ENCODE measurements at places on chromosomes 5 and 9.

GRCh38 chr5:30195036-30195435 is 998.5 kb upstream of the CDH6 start:
- no peak for DNase-seq

GRCh38 chr5:60978968-60979367 is 34.0 kb downstream of the NDUFAF2 start:
- no peak for DNase-seq

- DNase-seq, result no peak
Observed at GRCh38 chr5:39368116-39368515, 3.8 kb upstream of the C9 start.

GRCh38 chr5:156396063-156396829 is 69.3 kb downstream of the SGCD start:
- DNase-seq, result no peak

DNA sequence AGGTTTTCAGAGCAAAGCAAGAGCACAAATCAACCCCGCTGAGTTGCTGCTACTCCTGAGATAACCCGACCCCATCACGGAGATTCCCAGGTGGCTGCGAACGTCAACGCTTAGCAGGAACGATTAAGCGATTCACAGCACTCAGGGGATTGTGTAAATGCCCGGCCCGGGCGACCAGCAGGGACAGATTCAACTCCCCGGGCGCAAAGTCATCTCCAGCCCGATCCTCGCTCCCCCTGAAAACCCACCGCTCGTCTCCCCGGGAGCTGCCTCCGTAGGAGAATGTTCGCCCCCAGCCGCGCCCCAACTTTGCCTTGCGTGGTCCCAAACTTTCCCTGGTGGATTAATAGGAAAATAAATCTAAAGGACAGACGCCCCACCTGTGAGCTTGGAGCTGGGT is 685 bp downstream of the SLC24A2 start:
- DNase-seq, result no peak

- no peak for DNase-seq
Observed at GRCh38 chr5:117245130-117245529, 670.5 kb upstream of the SEMA6A start.

DNA sequence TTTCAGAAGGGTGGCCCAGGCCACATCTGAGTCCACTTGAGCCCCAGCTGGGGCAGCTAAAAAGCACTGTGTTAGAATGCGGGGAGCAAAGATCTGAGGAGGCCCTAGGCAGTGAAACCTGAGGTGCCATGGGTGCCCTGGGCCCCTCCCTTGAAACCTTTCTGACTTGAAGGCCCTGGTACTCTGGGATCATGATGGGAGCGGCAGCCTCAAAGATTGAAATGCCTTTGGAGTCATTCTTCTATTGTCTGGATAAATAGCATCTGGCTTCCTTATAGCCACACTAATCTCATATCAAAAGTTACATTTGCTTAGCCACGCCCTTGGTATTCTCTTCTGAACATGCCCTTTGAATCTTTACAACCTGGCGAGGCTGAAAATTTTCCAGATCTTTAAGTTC is 7.7 kb upstream of the SEMA5A start:
- no peak for DNase-seq

DNA sequence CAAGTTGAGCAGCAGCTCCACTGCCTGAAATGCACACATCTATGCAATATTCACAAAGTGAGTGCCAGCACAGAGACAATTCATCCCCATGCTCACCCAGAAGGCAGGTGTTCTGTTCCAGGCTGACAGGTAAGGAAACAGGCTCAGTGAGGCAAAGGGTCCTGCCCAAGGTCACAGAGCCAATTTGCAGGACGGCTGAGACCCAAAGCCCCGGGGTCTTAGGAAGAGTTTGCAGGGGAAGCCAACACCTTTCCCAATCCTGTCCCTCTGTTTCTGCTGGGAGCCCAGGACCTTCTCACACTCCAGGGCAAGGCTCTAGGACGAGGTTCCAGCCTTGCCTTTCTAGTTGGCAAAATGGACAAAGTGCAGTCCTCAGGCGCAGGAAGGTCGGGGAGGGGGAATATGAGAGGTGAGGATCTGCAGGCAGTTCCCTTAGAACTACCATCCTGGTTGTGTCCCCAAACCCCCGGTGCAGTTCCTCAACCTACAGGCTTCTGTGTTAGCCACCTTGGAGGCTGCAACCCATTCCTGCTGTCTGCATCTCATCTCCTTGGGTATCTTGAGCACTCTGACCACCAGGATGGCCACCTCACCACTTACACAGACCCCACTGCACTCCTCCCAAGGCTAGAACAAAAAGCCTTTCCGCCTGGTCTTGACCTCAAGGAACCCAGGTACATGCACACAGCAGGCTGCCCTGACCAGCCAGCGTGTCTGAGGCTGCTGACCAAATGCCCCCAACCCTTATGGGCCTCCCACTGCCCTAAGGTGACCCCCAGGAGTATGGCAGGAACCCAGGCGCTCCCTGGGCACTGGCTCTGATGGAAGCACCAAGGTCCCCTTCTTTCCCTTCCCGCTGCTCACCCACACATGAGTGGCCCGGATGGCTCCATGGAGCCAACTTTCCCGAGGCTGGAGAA is 1.9 kb upstream of the BRD3 start:
- no peak for DNase-seq

DNA sequence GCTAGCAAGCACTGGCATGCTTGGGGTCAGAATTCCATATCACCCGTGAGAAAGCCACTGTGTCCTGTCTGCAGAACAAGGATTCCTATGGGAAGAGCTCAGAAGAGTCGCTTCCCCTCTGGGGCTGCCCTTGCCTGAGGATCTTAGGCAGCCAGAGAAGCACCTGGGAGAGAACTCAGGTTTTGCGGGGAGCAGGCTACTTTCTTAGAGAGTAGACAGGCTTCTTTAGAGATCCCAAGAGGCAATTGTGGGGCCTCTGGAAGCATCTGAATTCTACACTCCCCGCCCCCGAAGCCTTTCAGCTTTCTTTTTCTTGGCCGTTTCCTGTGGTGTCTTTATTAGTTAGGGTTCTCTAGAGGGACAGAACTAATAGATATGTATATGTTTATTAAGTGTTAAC is 40.9 kb downstream of the PHF2 start:
- DNase-seq, result no peak
